Right atrium auricular region (tissue), 2 donors: ENCODE measurements at places on chromosomes 12 and 14. TPM values are rescaled to one million over a fixed set of nuclear protein-coding genes. Genes with fewer than 3 reads are reported as not detected.

The GLT1D1 gene
- total RNA-seq = 0.20 TPM

The KERA gene
- total RNA-seq = not detected

- no peak overlapping the region for H3K4me3 ChIP-seq
- no peaks in the 10 kb centered on the region for H3K27me3 ChIP-seq
- H3K27ac ChIP-seq = no peak overlapping the region
- no peaks in the 10 kb centered on the region for H3K36me3 ChIP-seq
- no peaks in the 10 kb centered on the region for H3K4me1 ChIP-seq
- DNase-seq = no peak
Measured at GRCh38 chr12:41287500-41288141, 99.5 kb downstream of the PDZRN4 start.

DNA sequence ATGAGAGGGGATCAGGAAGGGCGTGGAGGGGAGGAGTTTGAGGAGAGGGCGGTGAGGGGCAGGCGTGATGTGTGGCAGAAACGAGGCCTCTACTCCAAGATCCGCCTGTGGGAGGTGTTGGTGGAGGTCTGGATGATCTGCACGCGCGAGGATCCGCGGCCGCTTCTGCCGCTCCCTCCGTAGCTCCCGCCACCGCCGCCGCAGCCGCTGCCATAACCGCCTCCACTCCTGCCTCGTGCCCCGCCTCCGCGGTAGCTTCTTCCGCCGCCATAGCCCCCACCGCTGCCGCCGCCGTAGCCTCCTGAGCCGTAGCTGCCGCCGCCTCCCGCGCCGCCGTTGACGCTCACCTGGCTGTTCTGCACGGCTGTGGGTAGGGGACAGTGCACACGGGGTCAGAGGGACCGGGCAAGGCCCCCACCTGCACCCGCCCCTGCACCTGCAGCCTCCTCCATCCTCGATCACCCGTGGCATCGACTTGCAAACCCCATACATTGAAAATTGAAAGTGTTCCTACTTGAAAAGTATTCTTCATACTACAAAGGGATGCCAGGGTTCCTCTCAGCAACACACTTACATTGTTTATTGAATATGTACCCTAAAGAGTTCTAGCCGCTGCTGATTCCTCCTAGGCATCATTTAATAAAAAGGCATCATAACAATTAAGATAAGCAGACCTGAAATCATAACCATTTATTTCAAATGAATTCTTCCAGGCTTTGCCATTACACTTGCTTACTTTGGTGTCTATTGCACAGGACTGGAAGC is 11.1 kb upstream of the KRT1 start:
- H3K36me3 ChIP-seq = no peaks in the 10 kb centered on the region
- H3K27me3 ChIP-seq = no peaks in the 10 kb centered on the region
- no peak overlapping the region for H3K4me3 ChIP-seq
- peaks cover 11% of the 10 kb centered on the region for H3K4me1 ChIP-seq
- DNase-seq = no peak
- no peak overlapping the region for H3K27ac ChIP-seq

- H3K4me1 ChIP-seq = peaks cover 12% of the 10 kb centered on the region
- DNase-seq = no peak
- H3K36me3 ChIP-seq = no peaks in the 10 kb centered on the region
- no peaks in the 10 kb centered on the region for H3K27me3 ChIP-seq
- H3K4me3 ChIP-seq = no peak overlapping the region
Measured at GRCh38 chr14:64298773-64299172, 4.6 kb upstream of the ESR2 start.

DNA sequence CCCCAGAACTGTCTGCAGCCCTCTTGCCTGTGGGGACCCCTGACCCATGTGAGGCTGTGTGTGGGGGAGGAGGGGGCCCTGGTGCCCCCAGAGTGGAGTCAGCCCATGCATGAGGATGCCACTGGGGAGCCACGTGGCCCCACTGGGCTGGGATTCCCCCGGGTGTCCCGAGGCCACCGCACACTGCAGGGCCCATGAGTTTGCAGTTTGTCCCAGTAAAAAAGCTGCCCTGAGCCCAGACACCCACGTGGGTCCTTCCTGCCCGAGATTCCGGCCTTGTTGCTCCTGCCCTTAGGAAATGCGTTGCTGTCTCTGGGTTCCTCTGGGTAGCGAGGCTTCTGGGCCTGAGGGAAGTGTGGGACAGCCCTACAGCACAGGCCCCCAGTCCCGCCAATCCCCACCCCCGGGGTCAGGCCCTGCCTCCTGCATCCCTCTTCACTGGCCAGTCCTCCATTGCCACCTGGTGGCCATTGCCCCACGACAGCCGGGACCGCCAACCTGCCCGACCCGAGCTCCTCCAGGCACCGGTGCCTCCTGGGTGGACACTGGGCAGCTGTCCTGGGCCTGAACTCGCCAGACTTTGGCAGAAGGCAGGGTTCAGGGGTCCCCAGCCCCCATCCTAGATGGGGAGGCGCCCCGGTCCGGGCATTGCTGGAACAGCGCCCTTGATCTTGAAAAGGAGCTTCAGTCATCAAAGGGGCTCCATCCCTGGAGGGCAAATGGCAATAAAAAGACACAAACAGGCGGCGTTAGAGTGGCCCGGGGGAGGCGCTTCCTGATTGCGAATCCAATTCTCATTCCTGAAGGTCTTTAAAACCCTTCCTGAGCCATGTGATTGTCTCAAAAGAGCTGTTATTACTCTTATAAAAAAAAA is 15.6 kb upstream of the C14orf180 start:
- peak; percentile 72 for DNase-seq
- H3K27ac ChIP-seq = no peak overlapping the region
- no peak overlapping the region for H3K4me3 ChIP-seq
- H3K4me1 ChIP-seq = no peaks in the 10 kb centered on the region
- no peaks in the 10 kb centered on the region for H3K27me3 ChIP-seq

DNA sequence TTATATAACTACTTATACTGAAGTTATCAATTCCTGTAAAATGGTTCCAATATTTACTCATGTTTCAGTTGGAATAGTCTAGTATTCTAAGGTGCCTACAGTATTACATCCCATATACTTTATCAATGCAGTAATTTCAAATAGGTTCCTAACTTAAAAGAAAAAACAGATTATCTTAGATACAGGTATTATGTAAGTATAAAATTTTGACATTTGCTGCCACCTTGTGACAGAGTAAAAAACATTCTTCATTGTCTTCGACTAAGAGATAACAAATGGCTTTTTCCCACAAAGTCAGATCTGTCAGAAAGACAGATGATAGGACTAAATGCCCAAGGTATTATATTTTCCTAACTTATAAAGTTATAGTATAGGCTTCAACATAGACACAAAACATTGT is 78.7 kb downstream of the TXNDC16 start:
- no peaks in the 10 kb centered on the region for H3K27me3 ChIP-seq
- H3K36me3 ChIP-seq = no peaks in the 10 kb centered on the region
- no peak overlapping the region for H3K27ac ChIP-seq
- DNase-seq = no peak
- H3K4me3 ChIP-seq = no peak overlapping the region

DNA sequence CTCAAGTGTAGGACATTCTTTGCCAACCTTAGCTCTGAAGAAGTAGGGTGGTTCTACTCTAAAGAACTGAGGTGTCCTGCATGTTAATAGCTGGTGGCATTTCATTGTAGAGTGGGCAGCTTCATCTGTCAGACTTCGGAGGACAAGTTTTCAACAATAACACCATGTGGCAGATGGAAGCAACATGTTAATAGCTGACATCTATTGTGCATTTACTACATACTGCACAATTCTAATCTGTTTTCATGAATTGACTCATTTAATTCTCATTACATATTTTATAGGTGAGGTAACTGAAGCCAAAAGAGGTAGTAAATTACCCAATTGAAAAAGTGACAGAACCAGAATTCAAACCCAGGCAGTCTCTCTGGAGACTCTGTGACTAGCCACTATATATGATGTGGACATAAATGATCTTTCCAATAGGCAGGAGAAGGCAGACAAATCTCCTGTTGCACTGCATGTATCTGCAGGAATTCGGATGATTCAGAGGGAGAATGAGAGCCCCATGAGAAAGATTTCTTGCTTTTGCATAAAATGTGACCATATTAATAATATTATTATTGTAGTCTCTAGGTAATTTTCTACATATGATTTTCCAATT is 137.2 kb upstream of the E2F7 start:
- no peaks in the 10 kb centered on the region for H3K36me3 ChIP-seq
- H3K4me3 ChIP-seq = no peak overlapping the region
- DNase-seq = no peak
- H3K27me3 ChIP-seq = no peaks in the 10 kb centered on the region

DNA sequence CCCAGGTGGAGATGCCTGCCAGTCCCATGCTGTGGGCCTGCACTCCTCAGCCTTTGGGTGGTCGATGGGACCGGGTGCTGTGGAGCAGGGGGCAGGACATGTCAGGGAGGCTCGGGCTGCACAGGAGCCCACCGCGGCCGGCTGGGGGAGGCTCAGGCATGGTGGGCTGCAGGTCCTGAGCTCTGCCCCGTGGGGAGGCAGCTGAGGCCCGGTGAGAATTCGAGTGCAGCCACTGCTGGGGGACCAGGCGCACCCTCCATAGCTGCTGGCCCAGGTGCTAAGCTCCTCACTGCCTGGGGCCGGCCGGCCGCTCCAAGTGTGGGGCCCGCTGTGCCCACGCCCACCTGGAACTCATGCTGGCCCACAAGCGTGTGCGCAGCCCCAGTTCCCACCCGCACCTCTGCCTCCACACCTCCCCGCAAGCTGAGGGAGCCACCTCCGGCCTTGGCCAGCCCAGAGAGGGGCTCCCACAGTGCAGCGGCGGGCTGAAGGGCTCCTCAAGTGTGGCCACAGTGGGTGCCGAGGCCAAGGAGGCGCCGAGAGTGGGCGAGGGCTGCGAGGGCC is 49.6 kb downstream of the DACT1 start:
- no peak overlapping the region for H3K27ac ChIP-seq
- H3K36me3 ChIP-seq = no peaks in the 10 kb centered on the region
- no peak for DNase-seq
- H3K4me1 ChIP-seq = no peaks in the 10 kb centered on the region
- no peak overlapping the region for H3K4me3 ChIP-seq
- no peaks in the 10 kb centered on the region for H3K27me3 ChIP-seq

- H3K4me1 ChIP-seq = peaks cover 8% of the 10 kb centered on the region
- no peaks in the 10 kb centered on the region for H3K27me3 ChIP-seq
- H3K36me3 ChIP-seq = no peaks in the 10 kb centered on the region
- DNase-seq = no peak
- H3K4me3 ChIP-seq = no peak overlapping the region
- no peak overlapping the region for H3K27ac ChIP-seq
Measured at GRCh38 chr12:96103067-96103644, 67.8 kb upstream of the LTA4H start.

GRCh38 chr12:54611715-54612149 is 23.0 kb downstream of the LACRT start:
- no peak for DNase-seq
- H3K4me1 ChIP-seq = no peaks in the 10 kb centered on the region
- H3K36me3 ChIP-seq = no peaks in the 10 kb centered on the region
- H3K4me3 ChIP-seq = no peak overlapping the region

DNA sequence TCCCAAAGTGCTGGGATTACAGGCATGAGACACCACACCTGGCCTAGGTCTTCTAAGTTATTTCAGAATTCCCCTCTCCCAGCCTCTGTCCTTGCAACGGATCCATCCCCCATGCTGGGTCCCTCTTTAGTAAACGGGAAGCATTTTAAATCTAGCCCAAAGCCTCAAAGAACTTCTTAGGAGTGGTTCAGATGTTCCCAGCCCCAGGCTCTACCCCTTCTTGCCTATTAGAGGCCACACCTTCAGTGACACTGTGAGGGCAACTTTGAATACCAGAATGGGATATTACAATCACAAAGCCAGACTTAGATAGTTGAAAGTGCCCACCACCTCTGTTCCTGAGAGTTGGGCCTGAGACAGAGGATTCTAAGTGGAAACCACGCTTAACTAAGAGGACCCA is 18.1 kb upstream of the SPPL3 start:
- H3K4me1 ChIP-seq = no peaks in the 10 kb centered on the region
- no peak overlapping the region for H3K4me3 ChIP-seq
- no peak for DNase-seq
- H3K27ac ChIP-seq = no peak overlapping the region
- H3K27me3 ChIP-seq = no peaks in the 10 kb centered on the region

GRCh38 chr12:91460469-91460868 is 277.9 kb upstream of the DCN start:
- DNase-seq = no peak
- no peaks in the 10 kb centered on the region for H3K36me3 ChIP-seq
- H3K27me3 ChIP-seq = no peaks in the 10 kb centered on the region

- H3K36me3 ChIP-seq = no peaks in the 10 kb centered on the region
- H3K27me3 ChIP-seq = no peaks in the 10 kb centered on the region
- peaks cover 62% of the 10 kb centered on the region for H3K4me1 ChIP-seq
- no peak overlapping the region for H3K4me3 ChIP-seq
- no peak for DNase-seq
Measured at GRCh38 chr12:122106843-122107242, 28.3 kb downstream of the MLXIP start.

DNA sequence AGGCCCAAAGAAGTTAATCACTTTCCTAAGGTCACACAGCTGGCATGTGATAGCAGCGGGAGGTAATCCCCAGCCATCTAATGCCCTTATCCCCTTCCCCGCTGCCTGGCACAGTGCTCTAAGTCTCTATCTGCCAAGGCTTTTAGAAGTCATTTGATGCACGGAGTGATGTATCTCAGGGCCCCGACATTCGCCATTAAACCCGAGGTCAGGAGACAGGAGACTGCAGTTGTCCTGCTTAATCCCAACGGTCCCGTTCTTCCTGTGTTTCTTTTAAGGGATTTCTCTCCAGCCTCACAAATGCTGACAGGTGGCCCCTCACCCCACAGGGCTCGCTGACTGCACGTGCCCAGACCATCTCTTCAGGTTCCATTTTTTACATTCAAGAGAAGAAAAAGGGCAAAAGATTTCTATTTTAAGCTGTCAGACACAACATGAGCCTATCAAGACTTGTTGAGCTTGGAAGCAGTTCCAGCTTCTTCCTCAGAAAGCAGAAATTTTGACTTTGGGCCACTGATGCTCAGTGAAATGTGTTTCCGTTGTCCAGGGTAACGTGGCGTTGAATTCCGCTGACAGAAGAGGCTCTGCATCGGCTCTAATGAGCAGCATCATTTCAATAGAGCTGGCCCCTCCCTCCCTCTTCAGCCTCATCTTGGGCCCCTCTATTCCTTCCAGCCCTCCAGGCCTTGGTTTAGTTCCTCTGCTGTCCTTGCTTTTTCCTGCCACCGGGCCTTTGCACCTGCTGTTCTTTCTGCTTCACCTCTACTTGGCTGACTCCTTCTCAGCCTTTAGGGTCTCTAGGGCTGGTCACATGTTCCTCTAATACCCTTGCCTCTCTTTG is 171.5 kb downstream of the CHST11 start:
- no peak overlapping the region for H3K4me3 ChIP-seq
- H3K36me3 ChIP-seq = no peaks in the 10 kb centered on the region
- H3K4me1 ChIP-seq = peaks cover 30% of the 10 kb centered on the region
- DNase-seq = no peak

- H3K36me3 ChIP-seq = no peaks in the 10 kb centered on the region
- H3K27ac ChIP-seq = peak overlapping the region; percentile 53
- H3K27me3 ChIP-seq = no peaks in the 10 kb centered on the region
- H3K4me3 ChIP-seq = no peak overlapping the region
Measured at GRCh38 chr12:122884091-122884826, 11.7 kb downstream of the VPS37B start.
